AG08396 (cell line): ENCODE measurements at places on chromosomes 4 and X.

DNA sequence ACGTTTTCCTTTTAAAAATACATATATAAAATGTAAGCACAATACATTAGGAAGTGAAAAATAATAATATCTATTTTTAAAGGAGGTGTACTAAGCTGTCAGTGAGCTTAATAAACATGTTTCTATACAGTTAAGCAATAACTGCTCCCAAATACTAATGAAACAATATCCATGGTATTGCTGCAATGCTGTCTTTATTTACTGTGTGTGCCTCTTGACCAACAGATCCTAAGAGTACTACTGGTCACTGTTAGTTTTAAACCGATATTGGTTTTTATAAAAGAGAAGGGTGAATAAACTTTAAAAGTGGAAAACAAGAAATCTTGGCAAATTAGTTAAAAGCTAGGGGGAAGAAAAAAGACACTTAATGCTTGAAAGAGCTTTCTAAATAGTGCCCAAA is 1029.0 kb downstream of the FSTL5 start:
- DNase-seq = no peak

- no peak for DNase-seq
These were observed 92.7 kb downstream of the PJA1 start for GRCh38 chrX:69072486-69073006.

DNA sequence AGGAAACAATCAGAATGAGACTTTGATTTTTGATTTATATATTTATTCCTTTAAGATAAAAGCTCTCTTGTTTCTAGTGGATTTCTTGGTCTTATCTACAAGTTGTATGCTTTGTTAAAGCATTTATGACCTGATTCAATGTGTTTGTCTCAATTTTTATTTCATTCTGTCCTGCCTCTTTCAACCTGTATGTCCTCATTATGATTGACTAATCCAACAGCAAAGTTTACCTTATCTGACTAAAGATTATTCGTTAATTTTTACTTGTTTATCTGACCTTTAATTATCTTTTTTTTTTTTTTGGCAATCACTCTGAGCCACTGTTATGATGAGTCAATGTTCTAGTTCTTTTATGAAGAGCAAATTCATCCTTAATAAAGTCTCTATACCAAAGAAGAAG is 54.9 kb downstream of the UGT2A3 start:
- no peak for DNase-seq

GRCh38 chr4:151316645-151317044 is 8.8 kb downstream of the SH3D19 start:
- no peak for DNase-seq

DNA sequence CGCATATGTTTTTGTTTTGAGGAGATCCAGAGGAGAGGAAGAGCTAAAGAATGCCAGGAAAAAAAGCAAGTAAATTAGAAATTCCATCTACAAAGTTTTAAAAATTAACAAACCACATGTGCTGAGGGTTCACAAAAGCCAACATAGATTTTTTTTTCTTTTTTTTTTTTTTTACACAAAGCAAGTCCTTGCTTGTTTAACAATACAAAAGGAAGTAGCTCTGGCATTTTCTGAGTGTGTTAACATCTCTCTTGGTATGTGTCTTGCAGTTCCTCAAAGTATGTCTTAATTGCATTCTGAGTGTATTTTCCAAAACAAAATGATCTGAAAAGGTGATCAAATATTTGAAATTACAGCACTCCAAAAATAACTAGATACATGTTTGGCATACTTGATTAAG is 1682.7 kb upstream of the AGA start:
- no peak for DNase-seq

- peak; percentile 70 for DNase-seq
These were observed 716 bp downstream of the KIT start for GRCh38 chr4:54658252-54659093.

DNA sequence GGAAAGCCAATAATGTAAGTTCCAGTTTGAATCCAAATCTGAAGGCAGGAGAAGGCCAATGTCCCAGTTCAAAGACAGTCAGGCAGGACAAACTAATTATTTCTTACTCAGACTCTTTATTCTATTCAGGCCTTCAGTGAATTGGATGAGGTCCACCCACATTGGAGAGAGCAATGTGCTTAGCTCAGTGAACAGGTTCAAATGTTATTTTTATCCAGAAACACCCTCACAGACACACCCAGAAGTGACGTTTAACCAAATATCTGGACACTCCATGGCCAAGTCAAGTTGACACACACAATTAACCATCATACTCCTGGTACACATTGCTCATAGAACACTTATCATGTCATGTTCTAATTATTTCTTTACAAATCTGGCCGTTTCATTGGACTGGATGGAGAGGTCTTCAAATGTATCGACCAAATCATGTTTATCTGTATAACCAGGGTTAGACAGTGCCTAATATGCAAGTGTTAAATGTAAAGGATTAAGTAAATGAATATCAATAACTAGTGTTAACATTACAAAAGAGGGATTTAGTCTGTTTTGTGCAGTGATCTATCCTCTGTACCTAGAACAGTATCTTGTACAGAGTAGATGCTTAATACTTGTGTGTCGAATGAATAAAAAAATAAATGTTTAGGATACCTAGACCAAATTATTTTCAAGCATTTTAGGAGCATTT is 27.1 kb upstream of the XK start:
- no peak for DNase-seq

DNA sequence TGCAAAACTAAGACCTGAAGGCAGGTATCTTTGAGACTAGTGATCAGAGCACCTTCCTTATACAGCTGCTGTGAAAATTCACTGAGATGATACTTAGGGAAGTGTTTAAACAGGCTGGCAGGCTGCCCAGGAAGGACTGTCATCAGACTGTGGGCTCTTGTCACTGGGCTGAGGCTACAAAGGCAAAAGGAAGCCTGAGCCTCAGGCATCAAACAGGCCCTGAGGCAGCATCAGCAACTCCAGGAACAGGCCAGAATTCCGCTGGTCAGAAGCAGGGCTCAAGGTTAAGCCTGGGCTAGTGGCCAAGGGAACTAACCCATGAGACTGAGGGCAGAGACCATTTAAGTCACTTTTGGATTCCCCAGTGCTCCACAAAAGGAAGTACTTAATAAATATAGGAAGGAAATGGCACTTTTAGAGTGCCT is 12.8 kb downstream of the PJA1 start:
- DNase-seq = no peak

DNA sequence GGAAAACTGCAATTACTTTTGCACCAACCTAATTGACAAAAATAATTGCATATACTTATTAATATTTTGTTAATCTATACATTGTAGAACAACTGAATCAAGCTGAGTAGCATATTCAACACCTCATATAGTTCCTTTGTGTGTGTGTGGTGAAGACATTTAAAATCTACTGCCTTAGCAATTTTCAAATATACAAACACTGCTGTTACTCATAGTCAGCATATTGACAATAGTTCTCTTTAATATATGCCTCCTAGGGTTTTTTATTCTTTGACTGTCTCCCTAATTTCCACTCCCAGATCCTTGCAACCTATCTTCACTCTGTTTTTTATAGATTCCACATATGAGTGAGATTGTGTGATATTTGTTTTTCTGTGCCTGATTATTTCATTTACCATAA is 426.8 kb downstream of the PPARGC1A start:
- DNase-seq = no peak

DNA sequence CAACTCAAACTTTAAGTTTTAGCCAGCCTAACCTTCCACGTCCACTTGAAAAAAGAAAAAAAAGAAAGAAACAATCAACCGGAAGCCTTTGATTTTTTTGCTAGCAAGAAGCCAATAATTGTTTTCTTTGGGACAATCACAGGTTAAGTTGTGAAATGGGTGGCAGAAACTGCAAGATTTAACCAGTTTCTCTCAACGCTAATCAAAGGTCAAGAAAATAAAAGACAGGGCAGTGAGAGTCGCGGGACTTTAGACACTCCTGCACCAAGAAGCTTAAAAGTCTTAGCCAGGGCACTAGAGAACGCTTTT is 1.0 kb downstream of the ACSL1 start:
- no peak for DNase-seq

GRCh38 chrX:55624403-55624802 is 1.2 kb downstream of the FOXR2 start:
- DNase-seq = no peak

GRCh38 chrX:133401536-133401935 is 13.8 kb downstream of the GPC4 start:
- no peak for DNase-seq

DNA sequence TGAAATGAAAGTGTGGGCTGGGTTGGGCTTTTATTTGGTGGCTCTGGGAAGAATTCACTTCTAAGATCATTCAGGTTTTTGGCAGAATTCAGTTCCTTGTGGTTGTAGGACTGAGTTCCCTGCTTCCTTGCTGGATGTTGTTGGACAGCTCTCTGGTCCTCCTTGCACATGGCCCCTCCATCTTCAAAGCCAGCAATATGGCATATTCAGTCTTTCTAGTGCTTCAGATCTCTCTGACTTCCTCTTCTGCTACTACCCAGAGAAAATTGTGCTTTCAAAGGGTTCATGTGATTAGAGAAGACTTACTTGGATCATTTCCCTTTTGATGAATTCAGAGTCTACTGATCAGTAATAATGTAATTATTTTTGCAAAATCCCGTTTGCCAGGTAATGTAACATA is 12.8 kb upstream of the IGFBP7 start:
- no peak for DNase-seq

DNA sequence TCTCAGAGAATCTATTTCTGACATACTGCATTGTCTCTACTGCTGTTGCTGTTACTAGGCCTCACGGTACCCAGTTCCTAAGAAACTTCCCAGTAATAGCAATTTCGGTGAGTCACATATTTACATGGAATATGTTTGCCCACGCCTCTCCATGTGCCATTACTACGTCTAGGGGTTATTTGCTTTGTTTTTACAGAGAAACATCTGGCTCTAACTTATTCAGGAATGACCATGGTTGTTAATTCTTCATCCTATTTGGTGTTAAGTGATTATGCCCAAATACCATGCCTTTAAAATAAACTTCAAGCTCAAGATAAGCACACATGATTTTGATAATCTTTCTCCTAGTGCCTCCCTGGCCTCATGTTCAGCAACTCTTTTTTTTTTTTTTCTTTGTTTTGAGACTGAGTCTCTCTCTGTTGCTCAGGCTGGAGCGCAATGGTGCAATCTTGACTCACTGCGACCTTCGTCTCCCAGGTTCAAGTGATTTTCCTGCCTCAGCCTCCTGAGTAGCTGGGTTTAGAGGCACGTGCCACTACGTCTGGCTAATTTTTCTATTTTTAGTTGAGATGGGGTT is 101.0 kb upstream of the HS3ST1 start:
- DNase-seq = no peak

DNA sequence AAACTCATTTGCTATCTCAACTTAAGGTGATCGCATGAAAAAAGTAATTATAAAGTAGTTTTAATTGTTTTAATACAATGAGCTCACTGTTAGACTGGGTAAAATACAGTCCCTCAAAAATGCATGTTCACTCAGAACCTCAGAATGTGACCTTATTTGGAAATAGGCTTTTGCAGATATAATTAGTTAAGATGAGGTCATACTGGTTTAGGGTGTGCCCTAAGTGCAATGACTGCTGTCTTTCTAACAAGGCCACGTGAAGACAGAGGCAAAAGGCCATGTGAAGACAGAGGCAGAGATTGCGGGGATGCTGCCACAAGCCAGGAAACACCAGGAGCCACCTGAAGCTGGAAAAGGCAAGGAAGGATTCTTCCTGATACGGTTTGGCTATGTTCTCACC is 262.1 kb downstream of the NKX6-1 start:
- no peak for DNase-seq

- no peak for DNase-seq
These were observed 9.8 kb downstream of the BGN start for GRCh38 chrX:153504445-153505016.

DNA sequence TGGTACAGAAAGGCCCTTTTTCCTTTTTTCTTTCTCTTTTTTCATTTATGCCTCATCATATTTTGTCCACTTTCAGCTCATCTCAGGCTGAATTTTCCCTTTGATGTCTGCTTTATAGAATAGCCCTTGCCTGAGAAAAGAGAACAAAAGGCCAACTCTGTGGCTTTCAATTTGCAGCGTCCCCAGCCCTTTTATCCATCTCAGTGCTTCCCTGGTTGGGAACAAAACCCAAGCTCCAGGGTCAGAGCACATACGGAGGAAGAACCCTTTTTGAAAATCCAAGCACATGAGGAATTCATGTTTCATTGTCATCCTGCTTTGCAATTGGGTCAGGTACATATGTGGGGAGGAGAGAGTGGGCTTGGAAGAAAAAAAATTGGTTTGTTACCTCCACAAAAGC is 47.5 kb downstream of the TMEM164 start:
- no peak for DNase-seq

GRCh38 chr4:169201222-169202144 is 69.3 kb downstream of the SH3RF1 start:
- DNase-seq = no peak

- no peak for DNase-seq
These were observed 179.8 kb downstream of the SCFD2 start for GRCh38 chr4:53185869-53186585.

- no peak for DNase-seq
These were observed 36.5 kb upstream of the GUCY1B1 start for GRCh38 chr4:155722336-155722735.

DNA sequence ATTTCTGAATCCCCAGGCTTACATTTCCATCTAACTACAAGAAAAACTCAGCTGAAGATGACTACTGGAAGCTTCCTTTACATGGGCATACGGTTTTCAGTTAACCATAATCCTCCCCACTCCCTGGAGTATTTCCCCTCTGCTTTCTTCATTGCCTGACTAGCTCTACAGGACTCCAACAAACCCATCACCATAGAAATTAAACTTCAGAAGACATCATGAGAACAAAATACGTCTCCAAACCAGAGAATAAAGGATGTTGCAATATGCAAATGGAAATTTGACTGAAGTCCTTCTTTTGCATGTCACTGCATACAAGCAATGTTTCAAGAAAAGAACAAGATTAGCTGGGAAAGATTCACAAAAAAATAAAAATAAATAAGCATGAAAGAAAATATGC is 170.2 kb upstream of the PCDH18 start:
- DNase-seq = no peak

- DNase-seq = no peak
These were observed 751.5 kb upstream of the FAM241A start for GRCh38 chr4:111393781-111394180.

- no peak for DNase-seq
These were observed 94.9 kb downstream of the HDAC8 start for GRCh38 chrX:72477781-72478181.

DNA sequence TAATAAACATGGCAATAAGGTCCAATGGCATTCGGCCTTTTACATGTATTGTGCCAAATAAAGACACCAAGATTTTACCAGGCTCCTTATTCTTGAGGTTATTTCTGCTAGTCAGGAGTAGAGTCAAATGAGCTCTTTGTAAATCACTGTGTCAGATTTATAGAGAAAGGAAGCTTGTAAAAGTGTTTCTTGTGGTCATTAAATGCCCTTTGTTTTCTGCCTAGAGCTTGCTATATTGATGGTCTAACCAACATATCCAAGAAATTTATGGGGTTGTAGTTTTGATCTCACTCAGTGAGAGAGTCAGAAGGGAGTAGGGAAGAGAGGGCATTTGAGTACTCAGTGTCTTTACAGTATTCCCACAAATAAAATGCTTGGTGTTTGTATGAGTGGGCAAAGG is 86.2 kb upstream of the FRMPD4 start:
- DNase-seq = no peak

- no peak for DNase-seq
These were observed 395.2 kb downstream of the SPOCK3 start for GRCh38 chr4:166838975-166839614.

- no peak for DNase-seq
These were observed 72.3 kb downstream of the SLC9A6 start for GRCh38 chrX:136057567-136057966.
